T-helper 9 cell (primary cell): ENCODE measurements at places on chromosomes 7 and 10.

- no peak for DNase-seq
These were observed 1111.8 kb upstream of the C7orf33 start for GRCh38 chr7:147478796-147479195.

DNA sequence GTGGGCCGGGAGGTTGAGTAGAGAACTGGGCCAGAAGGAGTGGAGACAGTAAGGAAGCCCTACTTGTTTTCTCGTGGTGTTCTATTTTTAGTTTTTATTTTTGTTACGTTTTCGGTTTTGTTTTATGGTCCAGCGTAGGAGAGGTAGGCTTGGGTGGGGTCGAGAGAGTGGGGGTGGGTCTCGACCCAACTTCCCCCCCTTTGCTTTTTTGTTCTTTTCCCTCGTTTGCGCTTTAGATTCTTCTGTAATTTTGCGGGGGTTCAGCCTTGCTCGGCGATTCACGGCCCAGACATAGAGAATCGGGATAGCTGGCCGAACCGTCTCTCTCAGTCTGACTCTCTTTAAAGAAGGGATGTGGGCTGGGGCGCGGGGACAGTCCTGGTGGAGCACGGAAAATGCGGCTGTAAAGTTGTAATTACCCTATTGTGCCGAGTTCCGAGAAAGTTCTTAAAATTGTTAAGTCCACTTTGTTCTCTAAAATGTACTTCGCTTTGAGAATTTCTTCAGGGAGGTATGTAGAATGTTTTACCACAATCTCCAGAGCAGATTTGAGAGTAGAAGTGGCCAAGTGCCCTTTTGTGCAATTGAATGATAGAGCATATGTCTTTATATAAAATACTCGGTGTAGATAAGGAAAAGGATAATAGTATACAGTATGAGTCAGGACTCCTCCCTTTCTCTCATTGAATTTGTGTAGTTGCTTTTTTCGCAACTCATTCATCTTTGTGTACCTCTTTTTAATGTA is 816 bp downstream of the DMTF1 start:
- peak; percentile 6 for DNase-seq

DNA sequence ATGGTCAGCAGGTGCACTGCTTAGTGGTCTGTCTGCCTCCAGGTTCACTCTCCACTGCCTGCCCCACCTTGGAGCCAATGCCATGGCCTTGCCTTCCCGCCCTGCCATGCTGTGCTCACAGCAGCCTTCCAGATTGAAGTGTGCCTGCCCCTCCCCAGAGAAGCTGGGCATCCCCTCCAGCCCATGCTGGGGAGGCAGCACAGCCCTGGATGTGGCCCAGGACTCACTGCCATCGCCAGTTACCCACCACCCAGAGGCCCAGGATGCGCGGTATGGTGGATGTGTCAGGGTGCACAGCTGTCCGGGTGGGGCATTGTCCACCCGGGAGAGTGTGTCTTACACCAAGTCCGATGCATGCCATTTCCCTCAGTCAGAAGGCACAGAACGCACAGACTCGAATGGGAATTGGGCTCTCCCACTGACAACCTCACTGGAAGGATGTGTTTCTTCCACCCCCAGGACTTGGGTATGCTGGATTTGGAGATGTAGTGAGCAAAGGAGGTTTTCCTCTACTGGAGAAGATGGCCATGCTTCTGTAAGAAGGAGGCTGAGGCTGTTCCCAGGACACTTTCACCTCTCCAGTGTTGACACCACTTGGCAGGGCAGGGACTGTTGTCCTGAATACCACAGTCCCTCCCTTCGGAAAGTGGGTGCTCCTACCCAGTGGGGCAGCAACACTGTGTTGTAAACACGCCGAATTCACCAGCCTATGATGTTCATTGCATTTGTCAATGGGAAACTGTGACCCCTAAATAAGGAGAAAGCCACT is 122.0 kb downstream of the ADARB2 start:
- DNase-seq = no peak

GRCh38 chr7:22271311-22271710 is 85.6 kb downstream of the RAPGEF5 start:
- no peak for DNase-seq

DNA sequence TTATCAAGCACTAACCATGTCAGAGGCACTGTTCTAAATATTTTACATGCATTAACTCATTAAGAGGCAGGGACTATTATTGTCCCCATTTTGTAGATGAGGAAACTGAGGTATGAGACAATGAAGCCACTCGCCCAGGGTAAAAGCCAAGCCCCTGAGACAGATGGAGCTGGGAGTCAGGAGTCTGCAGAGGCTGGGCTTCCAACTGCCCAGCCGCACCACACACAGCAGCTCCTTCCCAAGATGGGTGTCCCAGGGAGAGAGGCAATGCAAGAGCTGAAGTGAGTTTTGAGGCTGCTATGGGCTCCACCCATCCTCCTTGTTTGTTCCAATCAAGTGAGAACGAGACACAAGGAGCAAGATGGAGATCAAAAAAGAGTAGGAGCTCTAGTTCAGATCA is 244.2 kb downstream of the KCNMA1 start:
- DNase-seq = no peak

DNA sequence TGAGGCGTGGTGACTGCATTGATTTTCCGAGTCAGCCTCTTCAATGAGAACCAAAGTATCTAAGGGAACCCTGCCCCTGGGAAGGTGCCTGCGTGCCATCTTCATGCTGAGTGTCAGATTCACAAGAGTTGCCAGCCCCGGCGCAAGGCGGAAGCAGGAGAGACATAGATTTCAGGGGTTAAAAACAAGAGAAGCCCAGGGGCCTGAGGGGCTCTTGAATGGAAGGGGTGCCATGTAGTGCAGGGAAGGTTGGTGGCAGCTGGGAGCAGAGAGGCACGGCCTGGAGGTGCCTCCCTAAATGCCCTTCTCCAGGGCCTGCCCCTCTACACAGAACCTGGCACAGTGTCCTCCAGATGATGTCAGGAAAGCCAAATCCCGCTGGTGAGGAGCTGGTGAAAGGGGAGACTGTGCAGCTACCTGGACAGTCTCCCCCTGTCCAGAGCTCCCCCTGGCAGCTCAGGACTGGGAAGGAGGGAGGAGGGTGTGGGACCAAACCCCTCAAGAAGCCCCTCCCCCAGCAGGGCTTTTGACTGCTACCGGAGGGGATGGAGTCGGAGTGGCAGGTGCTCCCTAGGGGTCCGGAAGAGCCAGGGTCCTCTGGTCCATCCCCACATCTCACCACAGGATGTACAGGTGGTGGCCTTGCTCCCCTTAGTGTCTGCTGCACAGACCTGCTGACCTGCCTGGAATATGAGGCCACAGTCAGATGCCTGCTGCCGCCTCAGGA is 137.9 kb downstream of the TCERG1L start:
- DNase-seq = no peak

DNA sequence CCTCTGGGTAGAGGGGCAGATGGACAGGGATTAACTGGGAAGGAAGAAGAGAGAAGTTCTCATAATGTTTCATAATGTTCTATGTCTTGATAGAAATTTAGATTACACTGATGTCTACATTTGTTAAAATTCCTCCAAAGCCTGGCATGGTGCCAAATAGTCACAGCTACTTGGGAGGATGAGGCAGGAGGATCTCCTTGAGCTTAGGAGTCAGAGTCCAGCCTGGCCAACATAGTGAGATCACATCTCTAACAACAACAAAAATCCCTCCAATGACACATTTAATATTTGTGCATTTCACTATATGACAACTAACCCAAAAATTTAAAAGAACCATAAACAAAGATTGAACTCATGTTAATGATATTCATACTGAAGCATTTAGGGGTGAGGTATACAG is 33.0 kb upstream of the PPP1R3C start:
- DNase-seq = no peak

- DNase-seq = peak; percentile 41
These were observed 1.7 kb upstream of the TNKS2 start for GRCh38 chr10:91796331-91797047.

DNA sequence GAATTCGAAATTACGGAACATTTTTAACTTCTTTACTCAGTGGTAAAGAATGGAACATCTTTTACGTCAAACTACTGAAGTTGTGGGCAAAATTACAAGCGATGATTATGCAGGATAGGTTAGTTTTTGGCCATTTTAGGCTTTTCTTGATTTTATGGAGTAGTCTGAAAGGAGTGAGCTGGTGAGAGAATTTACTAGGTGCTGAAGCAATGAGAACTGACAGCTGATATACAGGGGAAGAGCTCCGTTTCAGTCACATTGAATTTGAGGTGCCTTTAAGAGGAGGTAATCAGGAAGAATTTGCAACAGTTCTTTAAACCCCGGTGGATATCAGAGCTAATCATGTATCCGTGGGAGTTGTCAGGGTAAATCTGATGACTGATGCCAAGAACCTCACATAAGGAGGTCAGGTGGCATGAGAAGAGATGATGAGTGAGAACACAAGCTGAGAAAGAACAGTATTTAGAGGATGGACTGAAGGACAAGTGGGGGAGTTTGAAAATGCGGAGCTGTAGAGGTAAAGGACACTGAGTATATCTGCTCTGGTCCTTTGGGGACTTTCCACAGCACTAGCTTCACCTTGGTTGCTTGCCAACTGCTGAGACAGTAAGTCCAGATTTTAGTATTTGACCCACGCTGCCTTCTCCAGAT is 104.3 kb downstream of the AHR start:
- DNase-seq = no peak

DNA sequence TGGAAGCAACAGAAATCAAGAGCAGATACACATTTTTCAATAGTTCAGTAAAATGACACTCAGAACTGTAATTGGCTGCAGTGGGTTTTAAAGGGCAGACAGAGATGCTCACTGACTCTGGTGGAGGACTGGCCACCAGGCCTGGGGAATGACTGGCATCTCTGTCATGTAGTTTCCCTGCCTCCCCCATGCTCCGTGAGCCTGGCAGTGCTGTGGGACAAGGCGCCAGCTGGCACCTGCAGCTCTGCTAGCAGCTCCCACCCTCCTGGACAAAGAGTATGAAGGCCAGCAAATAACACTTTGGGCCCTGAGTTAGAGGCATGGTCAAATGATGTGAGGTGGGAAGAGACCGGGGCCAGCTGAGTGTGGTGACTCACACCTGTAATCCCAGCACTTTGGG is 15.0 kb downstream of the TSPAN33 start:
- no peak for DNase-seq

GRCh38 chr10:114142018-114142417 is 32.0 kb downstream of the CCDC186 start:
- no peak for DNase-seq

DNA sequence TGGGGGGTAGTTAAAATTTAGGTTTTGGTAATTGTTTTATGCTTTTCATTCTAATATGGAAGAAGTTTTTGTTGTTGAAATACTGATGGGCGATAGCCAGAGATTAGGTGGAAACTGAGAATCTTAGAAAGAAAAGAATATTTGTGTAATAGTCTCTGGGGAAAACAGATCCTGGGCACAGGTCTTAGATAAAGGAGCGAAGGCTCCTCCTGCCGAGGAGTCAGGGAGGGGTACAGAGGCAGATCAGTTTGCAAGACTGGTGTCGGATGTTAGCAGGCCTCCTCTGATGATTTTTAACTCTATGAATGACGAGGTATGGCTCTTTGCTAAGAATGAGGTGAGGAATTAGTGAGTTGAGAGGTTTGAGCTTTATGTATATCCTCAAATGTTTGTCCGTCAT is 339.7 kb downstream of the HGF start:
- DNase-seq = no peak

DNA sequence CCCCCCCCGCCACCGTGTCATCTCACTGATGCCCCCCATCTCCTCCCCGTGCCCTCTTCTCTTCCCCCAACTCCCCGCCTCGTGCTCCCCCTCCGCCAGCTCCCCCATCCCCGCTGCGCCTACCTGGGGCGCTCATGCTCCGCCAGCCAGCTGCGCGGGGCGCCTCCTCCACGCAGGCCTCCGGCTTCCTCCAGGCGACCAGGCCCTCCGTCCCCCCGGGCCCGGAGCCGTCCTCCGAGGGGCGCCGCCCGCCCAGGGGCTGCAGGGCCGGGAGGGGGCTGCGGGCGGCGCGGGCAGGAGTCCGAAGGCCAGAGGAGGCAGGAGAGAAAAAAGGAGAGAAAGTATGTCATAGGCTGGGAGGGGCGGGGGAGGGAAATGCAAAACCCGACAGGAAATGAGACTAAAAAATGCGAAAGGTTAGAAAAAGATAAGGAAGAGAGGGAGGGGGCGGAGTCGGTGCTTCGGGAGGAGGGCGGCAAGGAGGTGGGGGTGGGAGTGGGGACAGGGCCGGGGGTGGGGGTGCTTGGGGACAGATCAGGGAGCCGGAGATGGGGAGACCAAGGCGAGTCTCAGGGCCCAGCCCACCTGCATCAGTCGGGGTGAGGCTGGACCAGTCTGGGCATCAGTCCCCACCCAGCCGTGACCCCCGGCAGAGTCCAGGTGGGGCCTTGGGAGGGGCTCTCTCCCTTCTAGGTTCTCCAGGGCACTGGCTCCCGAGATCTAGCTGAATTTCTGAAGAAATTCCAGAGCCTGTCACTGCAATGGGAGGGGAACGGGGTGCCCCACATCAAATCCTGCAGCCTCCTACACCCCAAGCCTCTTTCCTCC is at the start of gene CARD11:
Gene CARD11 (minus strand): TSS at position 324 of the 828 bp plus-strand sequence. CDS start 85,361 bp downstream, outside the sequence.
- peak; percentile 52 for DNase-seq

- no peak for DNase-seq
These were observed 211.5 kb downstream of the CREB5 start for GRCh38 chr7:28623863-28624262.

GRCh38 chr10:13439313-13440184 is 89.3 kb downstream of the BEND7 start:
- DNase-seq = no peak
